ENCODE measurements at places on chromosomes 4 and X.

DNA sequence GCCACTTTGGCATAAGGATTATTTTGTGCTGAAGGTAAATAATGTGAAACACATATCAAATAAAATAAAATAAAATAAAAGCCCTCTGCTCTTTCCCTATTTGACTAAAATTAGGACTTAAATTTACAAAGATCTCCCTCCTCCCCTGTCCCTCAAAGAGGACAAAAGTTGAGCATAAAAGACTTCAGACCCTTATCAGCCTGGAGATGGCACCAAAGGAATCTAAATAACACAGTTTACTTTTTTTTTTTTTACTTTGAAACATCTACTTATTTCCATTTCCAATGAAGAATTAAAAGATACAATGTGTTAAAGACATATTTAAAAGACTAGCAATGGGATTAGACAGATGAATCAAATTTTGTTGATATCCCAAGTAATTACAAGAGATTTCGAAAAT, 89.7 kb downstream of the EPHA5 start:
- DNase-seq: no peak

DNA sequence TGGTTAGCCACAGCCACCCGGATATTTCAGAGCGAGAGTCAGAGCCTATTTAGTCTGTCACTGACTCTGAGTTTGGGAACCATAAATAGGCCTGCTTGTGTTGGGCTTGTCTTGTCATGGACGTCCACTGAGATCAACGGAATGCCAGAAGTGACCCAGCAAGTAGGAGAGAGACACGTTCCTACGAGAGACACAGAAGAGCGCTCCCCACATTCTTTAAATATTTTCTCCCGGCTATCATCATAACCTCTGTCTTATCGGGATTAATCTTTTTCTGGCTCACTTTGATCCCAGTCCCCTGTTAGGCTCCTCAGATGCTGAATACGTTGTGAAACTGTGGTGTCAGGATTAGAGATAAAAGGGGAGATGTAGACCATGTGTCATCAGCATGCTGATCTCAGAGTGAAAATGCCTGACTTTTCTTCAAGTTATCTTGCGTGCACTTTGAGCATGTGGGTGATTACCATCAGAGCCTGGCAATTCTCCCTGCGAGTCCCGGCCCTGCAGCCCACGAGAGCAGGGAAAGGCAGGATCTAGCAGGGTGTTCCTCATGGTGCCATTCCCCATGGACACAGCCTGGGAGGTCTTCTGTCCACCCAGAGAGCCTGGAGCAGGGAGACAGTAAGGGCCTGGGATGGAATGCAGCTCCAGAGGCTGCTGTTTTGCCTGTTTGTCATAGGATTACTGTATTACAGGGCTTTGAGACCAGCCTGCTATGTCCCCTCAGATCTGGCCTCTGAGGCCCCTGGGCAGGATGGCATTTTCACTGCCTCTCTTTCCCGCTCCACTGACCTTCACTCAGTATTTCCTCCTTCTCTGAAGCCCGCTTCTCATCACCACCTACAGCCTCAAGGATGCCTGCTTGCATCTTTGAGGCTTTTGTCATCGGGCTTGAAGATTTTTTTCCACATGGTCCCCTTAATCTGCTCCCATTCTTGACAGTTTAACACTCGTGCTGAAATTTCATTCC, 2.8 kb upstream of the TENM3 start:
- no peak for DNase-seq

- no peak for DNase-seq
Observed at GRCh38 chr4:109465069-109465468, 31.5 kb downstream of the SEC24B start.

GRCh38 chr4:170007113-170007512, 19.1 kb downstream of the MFAP3L start:
- no peak for DNase-seq

- no peak for DNase-seq
Observed at GRCh38 chrX:152905081-152905420, 7.2 kb downstream of the ZNF185 start.

DNA sequence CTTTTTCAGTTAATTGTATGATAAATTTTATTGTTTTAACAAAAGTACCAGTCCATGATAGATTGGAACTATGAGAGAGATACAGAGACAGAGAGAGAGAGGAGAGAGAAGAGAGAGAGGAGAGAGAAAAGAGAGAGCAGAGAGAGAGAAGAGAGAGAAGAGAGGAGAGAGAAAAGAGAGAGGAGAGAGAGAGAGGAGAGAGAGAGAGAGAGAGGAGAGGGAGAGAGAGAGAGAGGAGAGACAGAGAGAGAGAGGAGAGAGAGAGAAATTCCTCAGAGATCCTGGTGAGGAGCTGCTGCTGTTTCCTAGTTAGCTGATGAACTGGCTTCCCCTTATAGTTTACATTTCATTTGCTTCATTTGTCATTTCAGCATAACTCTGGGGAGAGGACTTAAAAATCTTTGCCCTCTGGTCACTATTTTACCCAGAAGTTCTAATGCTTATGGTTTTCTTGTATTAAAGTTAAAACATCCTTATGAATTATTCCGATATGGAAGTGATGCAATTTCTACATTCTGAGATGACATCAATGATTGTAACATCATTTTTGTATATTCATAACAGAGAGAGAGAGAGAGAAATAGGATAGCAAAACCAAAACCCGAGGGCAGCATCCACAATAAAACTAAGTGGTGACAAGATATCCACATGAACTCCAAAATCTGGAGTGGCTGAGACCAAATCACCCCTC, 10.8 kb downstream of the CTAG1A start:
- no peak for DNase-seq

- DNase-seq: no peak
Observed at GRCh38 chr4:130071746-130072145, 975.8 kb downstream of the C4orf33 start.

DNA sequence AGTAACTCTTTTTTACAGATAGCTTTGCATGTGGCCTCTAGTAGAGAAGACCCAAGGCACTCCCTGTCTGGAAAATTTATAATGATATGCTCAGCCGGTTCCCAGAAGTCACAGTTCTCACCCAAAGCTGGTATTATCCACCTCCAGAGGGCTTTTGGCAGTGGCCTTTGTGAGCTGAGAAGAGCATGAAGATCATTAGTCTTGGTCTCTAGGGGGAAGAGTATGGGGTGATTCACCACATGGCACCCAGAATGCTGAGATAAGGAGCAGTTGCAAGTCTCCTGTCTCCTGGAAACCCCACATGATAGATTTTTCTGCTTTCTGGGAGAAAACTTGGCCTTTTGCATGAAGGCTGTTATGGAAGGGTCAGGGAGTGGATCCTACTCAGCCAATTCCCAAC, 75.4 kb upstream of the PRPS1 start:
- no peak for DNase-seq

GRCh38 chr4:121030131-121030530, 42.2 kb downstream of the NDNF start:
- DNase-seq: no peak

DNA sequence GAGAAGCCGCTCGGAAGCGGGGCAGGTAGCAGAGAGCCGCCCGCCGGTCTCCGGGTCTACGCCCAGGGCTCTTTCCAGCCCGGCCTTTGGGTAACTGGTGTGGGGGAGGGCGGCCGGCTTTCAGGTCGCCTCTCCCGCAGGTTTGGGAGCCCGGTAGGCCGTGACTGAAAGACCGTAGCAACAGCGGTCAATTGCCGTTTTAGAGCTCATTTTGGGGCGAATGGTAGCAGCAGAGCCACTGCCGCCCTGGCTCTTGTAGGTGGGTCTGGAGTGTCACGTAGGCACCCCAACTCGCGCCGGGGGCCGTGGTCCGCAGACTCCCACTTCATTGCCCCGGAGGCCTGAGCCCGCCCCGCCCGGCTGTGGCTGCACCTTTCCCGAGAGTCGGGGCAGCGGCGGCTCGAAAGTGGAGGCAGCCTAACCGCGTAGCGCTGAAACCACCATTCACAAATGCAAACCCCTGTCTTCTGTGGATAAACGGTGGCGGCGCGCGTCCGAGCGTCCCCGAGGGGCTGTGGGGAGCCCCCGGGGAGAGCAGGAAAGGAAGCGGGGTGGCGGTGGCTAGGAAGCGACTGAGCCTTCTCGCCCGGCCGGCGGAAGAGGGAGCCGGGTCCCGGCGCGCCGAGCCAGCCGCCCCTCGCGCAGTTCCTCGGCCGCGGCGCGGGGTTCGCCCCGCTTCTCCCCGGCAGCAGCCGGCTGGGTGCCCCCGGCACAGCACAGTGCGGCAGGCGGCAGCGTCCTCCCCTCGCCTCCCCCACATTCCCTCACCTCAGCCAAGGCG, 2185.1 kb upstream of the TENM3 start:
- no peak for DNase-seq

- DNase-seq: no peak
Observed at GRCh38 chrX:105050921-105051320, 169.6 kb downstream of the TEX13A start.

- DNase-seq: no peak
Observed at GRCh38 chr4:78660559-78660958, 109.0 kb downstream of the ANXA3 start.

DNA sequence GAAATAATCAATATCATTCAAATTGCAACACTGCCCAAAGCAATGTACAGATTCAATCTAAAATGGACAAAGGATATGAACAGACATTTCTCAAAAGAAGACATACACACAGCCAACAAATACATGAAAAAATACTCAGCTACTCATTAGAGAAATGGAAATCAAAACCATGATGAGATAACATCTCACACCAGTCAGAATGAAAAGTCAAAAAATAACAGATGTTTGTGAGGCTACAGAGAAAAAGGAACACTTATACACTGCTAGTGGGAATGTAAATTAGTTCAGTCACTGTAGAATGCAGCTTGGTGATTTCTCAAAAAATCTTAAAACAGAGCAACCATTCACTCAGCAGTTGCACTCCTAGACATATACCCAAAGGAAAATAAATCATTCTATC, 205.2 kb downstream of the DKK2 start:
- DNase-seq: no peak

DNA sequence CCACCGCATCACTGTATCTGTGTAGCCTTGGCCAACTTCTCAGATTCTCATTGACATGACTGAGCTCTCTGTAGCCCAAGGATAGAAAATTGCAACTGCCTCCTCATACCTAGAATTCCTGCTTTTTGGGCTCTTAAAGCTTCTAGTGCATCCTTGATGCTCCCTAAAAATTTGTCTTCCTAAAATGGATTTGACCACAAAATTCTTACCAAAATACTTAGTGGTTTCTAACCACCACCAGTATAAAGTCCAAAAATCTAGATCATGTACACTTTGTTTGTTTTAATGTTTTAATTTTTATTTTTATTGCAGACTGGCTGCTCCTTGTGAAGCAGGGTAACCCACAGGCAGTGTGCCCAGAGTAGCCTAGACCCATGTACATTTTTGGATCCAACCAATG, 75.5 kb downstream of the TBC1D9 start:
- no peak for DNase-seq

GRCh38 chrX:134793978-134794377, 135.7 kb upstream of the PLAC1 start:
- DNase-seq: no peak

GRCh38 chr4:20259707-20260106, 8.0 kb downstream of the SLIT2 start:
- no peak for DNase-seq

DNA sequence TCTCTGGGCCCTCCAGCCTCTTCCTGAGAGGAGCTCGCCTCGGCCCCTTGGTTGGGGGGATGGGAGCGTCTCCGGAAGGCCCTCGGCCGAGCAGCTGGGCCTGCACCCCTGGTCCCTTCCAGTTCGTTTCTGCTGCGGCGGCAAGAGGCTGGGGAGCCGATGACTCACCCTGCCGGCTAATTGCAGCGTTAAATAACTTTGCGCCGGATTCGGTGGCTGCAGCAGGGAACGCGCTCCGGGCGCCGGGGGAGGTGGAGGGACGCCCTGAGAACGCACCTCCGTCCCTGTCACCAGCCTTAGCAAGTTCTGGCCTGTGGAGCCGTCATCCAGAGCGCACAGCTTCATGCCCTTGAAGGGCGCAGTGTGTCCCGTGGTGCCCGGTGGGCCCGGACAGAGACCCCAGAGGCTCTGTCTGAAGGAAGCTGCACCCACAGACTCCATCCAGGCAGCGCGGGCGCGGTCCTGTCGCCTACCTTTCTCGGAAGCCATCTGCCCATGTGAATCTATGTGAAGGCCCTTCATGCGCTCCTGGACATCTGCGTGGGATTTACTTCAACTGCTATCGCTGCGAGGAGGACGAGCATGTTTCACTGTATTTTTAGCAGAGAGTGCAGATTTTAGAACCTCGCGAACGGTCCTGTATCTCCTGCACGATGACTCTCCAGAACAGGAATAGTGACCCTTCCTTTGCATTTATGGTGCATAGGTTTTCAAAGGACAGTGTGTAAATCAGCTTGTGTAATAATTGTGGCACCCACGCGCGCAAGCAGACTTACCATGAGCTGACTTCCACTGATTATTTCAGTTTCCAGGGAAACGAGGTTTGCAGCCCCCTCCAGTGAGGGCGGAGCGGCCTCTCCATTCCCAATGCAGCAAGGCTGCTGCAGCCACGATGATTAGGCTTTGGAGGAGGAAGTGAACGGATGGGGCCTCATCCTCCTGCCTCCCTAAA, 1.7 kb upstream of the TMEM271 start:
- DNase-seq: no peak

- DNase-seq: no peak
Observed at GRCh38 chr4:109009909-109010308, 247.1 kb upstream of the ETNPPL start.

DNA sequence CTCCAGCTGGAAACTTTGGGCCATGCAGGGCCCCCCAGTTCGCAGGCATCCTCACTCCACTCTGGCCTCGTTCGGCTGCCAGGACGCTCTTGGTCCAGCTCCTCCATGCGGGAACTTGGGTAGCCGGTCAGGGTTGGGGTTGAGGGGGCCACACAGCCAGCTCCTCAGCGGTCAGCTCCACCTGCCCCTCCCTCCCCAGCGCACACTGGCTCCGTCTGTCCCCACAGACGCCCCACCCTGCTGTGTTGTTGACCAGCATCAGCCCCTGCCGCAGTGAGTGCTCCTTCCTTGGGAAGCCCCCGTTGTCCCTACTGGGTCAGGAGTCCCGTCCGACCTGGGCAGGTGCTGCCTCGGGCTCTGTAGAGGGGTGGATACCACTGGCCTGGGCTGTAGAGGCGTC, 5.8 kb downstream of the FGFRL1 start:
- DNase-seq: no peak

GRCh38 chr4:151649479-151649878, 111.3 kb downstream of the GATB start:
- no peak for DNase-seq

- no peak for DNase-seq
Observed at GRCh38 chrX:87572901-87573300, 55.3 kb downstream of the KLHL4 start.

Data from HT-29 (cell line).